ENCODE measurements at places on chromosomes 16 and 17.

DNA sequence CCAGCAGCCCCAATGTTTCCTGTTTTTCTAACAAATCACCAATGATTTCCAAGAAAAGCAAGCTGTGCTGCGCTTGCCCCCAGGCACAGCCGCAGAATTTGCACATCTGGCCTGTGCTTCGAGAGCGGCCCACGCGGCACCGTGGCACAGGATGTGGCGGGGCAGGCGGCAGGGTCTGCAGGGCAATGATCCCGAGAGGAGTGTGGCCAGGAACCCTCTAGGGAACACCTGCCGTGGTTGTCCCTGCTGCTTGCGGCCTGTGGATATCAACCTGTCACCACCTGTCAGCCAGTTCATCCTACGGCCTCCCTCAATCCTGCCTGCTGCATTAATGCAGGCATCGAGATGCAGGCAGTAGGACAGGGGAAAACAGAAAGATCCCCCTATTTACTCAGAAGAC is 24.0 kb downstream of the PIK3R5 start:
- no peak for DNase-seq

DNA sequence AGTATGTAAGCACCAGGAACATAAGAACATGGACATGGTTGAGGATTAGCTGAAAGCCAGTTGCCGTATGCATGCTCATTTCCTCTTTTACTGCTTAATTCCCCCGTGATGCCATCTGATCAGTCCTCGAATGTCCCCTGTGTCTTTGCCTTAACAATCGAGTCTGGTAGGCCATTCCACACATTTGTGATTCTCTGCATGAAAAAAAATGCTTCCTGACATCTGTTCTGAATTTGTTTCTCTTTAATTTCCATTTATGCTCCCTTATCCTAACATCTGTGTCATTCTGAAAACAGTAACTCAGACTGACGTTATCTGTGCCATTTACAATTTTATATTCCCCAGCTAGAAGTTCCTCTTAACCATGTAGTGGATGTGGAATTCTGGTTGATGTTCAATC is 158.2 kb upstream of the TOX3 start:
- no peak for DNase-seq

GRCh38 chr17:45705123-45706009 is 78.8 kb upstream of the CRHR1 start:
- DNase-seq, result peak; percentile 8

DNA sequence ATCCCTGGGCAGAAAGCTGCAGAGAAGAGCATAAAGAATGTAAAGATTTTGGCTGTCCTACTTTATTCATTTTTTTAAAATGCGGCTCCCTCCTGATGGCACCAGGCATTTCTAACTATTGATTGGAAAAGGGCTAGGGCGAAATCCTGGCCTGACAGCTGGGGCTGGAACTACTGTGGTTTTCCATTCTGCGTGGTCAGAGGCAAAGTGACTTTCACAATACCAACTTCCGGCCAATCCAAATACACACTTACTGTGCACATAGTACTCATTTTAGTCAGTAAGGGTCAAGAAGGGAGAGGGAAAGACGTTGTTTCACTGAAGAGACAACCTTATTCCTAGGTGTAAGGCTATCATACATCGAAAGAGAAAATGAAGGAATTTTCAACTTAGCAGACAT is 113.8 kb upstream of the PMFBP1 start:
- DNase-seq, result no peak

DNA sequence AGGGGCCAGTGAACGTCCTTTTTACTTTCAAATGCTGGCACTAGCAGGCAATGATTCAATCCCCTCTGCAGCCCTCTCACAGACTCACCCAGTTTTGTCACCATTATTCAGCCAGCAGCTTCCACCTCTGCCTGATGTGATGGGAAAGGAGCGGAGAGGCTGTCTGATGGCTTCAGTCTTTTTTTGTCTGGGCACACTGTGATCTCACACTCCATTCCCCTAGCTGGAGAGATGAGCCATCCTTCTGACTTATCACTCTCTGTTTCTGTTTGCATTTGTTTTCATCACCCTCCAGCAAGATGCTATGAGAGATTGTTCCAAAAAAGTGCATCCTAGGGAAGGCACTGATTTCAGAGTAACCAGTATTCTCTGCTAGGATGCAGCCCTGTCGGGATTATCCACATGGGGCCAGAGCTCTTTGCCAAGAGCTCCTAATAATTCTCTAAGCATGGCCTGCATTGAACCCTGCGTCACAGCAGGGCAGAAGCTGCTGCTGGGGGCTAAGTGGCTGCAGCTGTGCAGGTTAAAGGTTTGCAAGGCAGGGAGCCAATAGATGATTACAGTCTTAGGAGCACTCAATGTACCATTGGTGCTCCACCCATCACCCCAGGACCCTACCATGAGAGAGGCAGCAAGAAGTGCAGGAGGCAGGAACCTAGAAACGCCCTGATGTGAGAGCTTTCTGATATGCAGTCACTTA is 236.1 kb upstream of the C16orf82 start:
- DNase-seq, result no peak

DNA sequence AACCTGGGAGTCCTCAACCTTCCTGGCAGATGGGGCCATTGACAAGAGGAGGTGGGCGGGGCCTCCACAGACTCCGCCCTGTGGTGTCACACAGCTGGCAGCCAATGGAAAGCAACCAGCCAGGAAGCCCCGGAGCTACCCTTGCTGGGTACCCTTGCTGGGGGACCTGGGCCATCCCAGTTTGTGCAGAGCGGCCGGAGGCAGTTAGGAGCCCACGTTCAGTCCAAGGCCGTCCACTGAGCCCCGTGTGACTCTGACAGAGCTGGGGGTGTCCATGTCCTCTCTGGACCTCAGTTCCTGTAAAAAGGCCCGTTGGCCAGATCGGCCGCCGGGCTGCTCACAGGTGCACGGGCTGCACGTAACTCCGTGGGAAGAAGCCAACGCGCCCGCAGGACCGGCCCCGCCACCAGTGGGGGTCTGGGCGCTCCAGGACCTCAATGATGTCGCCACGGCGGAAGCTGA is 17.1 kb upstream of the FAM83G start:
- DNase-seq, result no peak

DNA sequence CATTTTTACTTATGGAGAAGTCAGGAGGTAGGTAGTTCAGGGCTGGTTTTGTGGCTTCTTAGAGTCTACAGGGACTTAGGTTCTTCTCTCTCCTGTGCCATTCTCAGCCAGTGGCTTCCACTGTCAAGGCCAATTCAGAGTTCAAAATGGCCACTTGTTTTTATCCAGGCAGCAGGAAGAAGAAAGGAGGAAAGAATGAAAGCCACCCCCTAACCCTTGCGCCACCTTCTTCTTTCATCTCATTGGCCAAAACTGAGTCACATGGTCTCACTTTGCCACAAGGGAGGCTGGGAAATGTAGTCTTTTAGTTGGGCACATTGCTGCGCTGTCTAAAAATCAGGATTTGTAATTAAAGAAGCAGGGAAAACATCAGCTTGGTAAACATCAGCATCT is 60.8 kb upstream of the MED9 start:
- no peak for DNase-seq
